ENCODE measurements at places on chromosomes 13 and 19.

DNA sequence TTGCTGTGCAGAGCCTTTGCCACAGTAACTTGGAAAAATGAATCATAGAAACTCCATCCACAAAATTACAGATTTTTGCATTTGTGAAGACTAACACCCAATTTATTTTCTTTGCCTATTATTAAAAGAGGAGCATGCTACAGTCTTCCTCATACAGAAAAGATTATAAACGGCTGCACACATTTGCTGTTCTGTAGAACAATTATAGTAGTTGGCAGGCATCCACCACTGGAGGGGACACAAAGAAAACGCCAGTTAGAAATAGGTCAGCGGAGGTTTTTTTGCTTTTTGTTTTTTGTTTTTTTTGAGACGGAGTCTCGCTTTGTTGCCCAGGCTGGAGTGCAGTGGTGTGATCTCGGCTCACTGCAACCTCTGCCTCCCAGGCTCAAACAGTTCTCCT lies 51.6 kb downstream of the SACS start:
- H3K27me3 ChIP-seq = no peaks in the 10 kb centered on the region
- no peak for DNase-seq
- H3K4me1 ChIP-seq = peaks cover 8% of the 10 kb centered on the region
- no peak overlapping the region for H3K4me3 ChIP-seq

- H3K36me3 ChIP-seq = no peaks in the 10 kb centered on the region
- peaks cover 5% of the 10 kb centered on the region for H3K27me3 ChIP-seq
- no peaks in the 10 kb centered on the region for H3K4me1 ChIP-seq
- DNase-seq = no peak
- H3K4me3 ChIP-seq = no peak overlapping the region
These were observed 12.7 kb downstream of the F10 start for GRCh38 chr13:113135281-113135760.

DNA sequence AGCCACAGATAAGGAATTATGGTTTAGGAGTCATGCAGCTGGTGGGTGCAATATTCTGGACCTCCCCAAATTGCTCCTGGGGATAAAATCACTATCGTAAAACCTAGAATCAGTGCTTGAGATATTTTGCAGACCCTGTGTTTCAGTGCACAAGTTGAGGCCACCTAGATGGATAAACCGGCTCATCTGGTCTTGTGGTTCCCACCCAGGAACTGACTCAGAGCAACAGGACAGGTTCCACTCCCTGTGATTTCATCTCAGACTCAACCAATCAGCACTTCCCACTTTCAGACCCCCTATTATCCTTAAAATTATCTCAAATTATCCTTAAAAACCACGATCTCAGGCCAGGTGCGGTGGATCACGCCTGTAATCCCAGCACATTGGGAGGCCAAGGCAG lies 21.0 kb downstream of the FBXL12 start:
- no peaks in the 10 kb centered on the region for H3K36me3 ChIP-seq
- no peaks in the 10 kb centered on the region for H3K4me1 ChIP-seq
- no peaks in the 10 kb centered on the region for H3K27me3 ChIP-seq
- H3K4me3 ChIP-seq = no peak overlapping the region
- no peak overlapping the region for H3K27ac ChIP-seq

- no peak overlapping the region for H3K27ac ChIP-seq
- H3K27me3 ChIP-seq = no peaks in the 10 kb centered on the region
- peaks cover 14% of the 10 kb centered on the region for H3K4me1 ChIP-seq
- H3K4me3 ChIP-seq = no peak overlapping the region
- no peaks in the 10 kb centered on the region for H3K36me3 ChIP-seq
- DNase-seq = no peak
These were observed 37.5 kb downstream of the HSPH1 start for GRCh38 chr13:31124204-31124603.

GRCh38 chr19:31332096-31332495 lies 17.1 kb downstream of the TSHZ3 start:
- H3K4me3 ChIP-seq = no peak overlapping the region
- peaks cover 4% of the 10 kb centered on the region for H3K4me1 ChIP-seq
- H3K27me3 ChIP-seq = no peaks in the 10 kb centered on the region
- no peak for DNase-seq
- no peaks in the 10 kb centered on the region for H3K36me3 ChIP-seq

GRCh38 chr13:66014771-66015170 lies 1215.4 kb downstream of the PCDH9 start:
- H3K4me3 ChIP-seq = no peak overlapping the region
- H3K27ac ChIP-seq = no peak overlapping the region
- H3K27me3 ChIP-seq = no peaks in the 10 kb centered on the region
- H3K4me1 ChIP-seq = no peaks in the 10 kb centered on the region
- H3K36me3 ChIP-seq = no peaks in the 10 kb centered on the region

DNA sequence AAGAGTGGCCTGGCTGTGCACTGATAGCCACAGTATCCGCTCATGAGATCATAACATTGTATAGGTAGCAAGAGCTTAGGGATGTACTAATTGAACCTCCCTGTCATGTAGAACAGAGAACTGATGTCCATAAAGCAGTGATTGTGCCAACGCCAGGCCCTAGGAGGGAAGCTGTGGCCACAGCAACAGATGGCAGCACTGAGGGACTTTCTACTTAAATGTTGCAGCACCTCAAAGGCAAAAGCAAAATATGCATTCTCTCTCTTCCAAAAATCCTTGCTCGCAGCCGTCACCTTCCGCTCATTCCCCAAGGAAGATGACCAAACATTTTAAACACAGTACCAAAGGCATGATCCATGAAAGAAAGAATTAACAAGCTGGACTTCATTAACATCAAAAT lies 32.3 kb downstream of the COL4A1 start:
- no peak for DNase-seq
- H3K4me1 ChIP-seq = peaks cover 3% of the 10 kb centered on the region
- no peak overlapping the region for H3K27ac ChIP-seq
- no peak overlapping the region for H3K4me3 ChIP-seq
- H3K36me3 ChIP-seq = no peaks in the 10 kb centered on the region

Data from tibial nerve (tissue), 4 donors.